ENCODE measurements at places on chromosomes 16 and 17.
A peak's percentile ranks its signal among the peaks of the same experiment; 100 is the strongest.

DNA sequence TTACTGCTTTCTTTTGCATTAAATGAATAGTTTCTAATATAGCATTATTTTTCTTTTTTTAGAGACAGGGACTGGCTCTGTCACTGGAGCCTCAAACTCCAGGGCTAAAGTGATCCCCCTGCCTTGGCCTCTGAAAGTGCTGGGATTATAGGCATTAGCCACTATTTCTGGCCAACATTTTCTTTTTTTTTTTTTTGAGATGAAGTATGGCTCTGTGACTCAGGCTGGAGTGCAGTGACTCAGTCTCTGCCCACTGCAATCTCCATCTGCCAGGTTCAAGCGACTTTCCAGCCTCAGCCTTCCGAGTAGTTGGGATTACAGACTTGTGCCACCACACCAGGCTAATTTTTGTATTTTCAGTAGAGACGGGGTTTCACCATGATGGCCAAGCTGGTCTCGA, 2.0 kb upstream of the DUXB start:
- no peak for DNase-seq

DNA sequence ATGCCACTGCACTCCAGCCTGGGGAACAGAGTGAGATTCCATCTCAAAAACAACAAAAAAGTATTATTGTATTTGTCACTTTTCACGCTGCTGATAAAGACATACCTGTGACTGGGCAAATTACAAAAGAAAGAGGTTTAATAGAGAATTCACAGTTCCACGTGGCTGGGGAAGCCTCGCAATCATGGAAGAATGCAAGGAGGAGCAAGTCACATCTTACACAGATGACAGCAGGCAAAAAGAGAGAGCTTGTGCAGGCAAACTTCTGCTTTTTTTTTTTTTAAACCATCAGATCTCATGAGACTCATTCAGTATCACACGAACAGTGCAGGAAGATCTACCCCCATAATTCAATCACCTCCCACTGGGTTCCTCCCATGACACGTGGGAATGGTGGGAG, 41.5 kb upstream of the ETV4 start:
- DNase-seq: no peak

DNA sequence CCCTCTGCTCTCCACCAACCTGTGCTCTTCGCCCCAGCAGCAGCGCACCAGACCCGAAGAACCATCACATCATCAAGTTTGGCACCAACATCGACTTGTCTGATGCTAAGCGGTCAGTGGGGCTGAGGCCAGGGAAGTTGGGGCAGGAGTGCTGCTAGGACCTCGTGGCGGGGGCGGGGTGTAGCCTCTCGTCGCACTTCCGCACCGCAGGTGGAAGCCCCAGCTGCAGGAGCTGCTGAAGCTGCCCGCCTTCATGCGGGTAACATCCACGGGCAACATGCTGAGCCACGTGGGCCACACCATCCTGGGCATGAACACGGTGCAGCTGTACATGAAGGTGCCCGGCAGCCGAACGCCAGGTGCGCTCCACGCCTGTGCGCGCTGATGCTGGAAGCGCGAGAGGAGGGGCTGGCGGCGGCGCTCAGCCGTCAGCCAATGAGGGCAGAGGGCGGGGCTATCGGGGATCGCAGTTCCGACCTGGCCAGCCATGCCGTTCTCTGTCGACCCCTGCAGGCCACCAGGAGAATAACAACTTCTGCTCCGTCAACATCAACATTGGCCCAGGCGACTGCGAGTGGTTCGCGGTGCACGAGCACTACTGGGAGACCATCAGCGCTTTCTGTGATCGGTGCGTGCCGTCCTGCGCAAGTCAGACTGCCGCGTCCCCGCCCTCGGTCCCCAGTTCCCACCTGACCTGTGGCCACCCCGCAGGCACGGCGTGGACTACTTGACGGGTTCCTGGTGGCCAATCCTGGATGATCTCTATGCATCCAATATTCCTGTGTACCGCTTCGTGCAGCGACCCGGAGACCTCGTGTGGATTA, 3.2 kb upstream of the TMEM88 start:
- DNase-seq: peak; percentile 94

DNA sequence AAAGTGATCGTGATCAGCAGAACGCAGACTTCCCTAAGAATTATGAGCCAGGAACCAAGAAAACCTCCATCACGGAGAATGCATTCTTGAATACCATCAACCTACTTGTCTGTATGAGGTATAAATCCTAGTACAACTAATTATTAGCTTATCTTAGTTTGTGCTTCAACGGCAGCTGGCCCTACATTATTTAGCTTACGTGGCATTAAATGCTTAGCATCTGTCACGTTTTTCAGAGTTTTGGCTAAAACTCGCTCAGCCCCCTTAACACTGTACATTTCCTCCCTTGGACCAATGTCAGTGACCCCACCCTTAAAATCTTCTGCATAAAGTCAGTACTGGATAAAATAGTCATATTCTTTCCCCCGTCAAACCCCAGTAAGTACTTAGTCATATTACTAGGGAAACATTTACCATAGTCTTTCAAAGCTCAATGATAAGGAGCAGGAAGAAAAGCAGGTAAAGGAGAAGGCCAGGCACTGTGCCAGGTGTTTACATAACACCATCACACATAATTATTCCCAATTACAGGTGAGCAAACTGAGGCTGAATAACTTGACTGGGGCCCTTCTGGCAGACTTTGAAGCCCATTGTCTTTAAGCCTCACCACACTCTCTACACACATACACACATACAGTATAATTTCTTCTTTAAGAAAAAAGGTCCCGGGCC, 16.6 kb upstream of the TXNDC11 start:
- DNase-seq: no peak

GRCh38 chr17:42584880-42585279, 7.4 kb upstream of the PSMC3IP start:
- no peak for DNase-seq

DNA sequence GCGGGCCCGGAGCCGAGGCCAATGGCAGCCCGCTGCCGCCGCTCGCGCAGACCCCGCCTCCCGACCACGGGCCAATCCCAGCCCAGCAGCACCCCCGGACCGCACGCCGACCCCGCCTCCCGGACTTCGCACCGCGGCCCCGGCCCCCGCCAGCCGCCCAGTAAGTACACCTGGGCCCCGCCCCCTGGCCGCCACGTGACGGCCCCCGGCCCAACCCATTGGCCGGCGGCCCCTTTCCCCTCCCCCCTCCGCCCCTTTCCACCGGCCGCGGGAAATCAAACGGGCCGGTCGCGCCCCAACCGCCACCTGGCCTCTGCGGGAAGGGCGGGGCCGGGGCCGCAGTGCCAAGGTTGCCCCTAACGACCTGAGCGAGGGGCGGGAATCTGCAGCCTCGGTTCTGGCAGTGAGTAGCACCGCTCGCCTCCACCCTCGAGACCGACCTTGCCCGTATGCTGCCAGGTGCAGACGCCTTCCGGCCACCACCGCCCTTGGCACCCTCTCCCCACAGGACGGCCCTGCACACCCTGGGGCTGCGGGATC, at the start of gene YBX2:
Gene YBX2, minus strand, starts transcription at position 26 of the 540 bp plus-strand sequence. CDS start 139 bp downstream, outside the sequence.
- peak; percentile 86 for DNase-seq

GRCh38 chr17:71709946-71710345, 410.9 kb upstream of the SOX9 start:
- DNase-seq: no peak

GRCh38 chr17:13351046-13351445, 250.7 kb downstream of the HS3ST3A1 start:
- DNase-seq: no peak

DNA sequence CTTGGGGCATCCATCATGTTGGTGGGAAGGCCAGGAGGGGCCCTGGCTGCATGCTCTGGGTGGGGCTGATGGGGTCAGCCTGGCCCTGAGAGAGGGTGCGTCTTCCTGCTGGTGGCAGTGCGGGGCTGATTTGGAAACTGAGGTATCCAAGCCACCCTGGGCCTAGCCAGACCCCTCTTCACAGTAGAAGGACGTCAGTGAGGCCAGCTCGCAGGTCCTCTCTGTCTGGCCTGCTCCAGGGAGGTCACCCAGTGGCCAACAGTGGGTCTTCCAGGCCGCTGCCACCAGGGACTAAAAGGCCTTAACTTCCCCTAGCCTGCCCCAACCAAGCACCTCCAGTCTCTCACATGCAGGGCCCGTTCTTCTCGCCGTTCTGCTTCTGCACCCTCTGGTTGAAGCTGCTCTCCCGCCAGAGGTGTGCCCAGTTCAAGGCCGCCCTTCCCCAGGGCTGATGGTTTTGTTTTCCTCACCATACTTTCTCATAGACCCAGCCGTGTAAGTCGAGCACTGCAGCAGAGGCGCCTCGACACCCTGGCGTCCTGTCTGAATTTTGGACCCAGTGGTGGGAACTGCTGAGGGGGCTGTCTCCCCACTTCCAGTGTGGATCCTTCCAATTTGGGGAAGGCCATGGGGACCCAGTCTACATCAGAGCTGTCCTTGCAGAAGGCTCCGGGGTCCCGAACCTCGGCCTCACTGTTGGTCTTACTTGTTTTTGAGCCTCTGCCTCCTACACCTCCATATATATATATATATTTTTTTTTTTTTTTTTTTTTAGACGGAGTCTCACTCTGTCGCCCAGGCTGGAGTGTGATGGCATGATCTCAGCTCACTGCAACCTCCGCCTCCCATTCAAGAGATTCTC, 42.9 kb upstream of the CDC42EP4 start:
- DNase-seq: no peak

GRCh38 chr17:6502871-6503509, 53.4 kb downstream of the PITPNM3 start:
- DNase-seq: no peak

DNA sequence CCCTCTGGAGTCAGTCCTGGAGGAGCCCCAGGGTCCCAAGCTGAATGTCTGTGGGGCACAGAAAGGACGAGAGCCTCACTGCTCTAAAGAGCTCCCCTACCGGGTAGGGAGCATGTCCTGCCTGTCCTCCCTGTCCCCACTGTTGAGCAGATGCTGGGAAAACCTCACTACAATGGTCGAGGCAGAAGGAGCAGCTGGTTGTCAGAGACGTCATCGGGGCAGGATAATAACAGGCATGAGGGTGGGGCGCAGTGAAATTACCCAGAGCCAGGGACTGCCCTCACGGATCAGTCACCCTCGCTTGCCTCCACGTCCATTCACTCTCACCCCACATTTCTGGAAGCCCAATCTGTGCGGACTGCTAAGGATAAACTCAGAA, 538 bp downstream of the TM4SF5 start:
- no peak for DNase-seq

GRCh38 chr16:67312719-67313118, 13.8 kb downstream of the KCTD19 start:
- no peak for DNase-seq

- DNase-seq: no peak
Measured at GRCh38 chr17:1560101-1560857, 2.3 kb downstream of the PITPNA start.

DNA sequence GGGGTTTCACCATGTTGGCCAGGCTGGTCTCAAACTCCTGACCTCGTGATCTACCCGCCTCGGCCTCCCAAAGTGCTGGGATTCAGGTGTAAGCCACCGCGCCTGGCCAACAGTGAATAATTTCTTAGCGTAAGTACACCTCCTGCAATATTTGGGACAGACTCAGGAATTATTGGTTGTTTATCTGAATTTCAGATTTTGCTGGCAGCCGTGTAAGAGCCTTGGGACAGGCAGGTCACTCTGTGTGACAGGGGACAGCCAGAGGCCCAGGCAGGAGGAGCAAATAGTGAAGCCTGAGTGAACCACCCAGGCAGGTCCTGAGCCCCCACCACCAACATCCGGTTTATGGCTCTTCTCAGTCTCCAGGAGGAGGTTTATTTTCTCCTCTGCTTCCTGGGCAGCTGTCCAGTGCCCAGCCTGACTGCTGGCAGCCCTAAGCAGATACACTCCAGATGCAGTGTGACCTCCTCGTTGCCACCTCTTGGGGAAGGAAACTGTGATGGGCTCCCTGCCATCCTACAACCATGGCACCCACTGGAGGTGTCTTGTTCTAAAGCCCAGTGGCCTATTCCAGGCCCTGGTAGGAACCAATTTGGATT, 26.2 kb upstream of the ADORA2B start:
- no peak for DNase-seq

DNA sequence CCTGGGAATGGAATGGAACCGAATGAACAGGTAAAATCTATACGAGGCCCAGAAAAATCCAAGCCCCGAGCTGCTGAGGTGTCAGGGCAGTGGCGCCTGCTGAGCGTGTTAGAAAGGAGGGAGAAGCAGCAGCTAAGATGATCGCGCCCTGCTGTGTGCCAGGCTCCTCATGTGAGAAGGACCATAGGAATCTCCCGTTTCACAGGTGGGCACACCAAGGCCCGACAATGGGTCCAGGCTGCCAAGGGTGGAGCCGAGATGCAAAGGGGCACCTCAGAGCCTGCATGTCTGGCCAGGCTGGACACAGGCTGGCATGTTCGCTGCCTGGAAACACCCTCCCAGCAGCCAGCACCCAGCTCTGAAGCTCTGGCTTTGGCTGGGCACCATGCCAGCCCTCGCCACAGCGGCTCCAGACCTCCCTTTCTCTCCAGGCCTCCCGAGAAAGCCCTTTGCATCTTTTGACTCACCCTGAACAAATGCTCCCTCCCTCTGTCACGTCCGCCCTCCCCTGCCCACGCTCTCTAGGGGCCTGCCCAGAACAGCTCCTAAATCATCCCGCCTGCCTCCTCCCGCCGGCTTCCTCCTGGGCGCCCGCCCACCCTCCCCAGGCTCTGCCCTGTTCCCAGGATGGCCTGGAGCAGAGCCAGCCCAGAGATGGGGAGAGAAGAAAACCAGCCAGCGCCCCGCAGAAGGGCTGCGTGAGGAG, 217.8 kb upstream of the GSE1 start:
- peak; percentile 43 for DNase-seq

DNA sequence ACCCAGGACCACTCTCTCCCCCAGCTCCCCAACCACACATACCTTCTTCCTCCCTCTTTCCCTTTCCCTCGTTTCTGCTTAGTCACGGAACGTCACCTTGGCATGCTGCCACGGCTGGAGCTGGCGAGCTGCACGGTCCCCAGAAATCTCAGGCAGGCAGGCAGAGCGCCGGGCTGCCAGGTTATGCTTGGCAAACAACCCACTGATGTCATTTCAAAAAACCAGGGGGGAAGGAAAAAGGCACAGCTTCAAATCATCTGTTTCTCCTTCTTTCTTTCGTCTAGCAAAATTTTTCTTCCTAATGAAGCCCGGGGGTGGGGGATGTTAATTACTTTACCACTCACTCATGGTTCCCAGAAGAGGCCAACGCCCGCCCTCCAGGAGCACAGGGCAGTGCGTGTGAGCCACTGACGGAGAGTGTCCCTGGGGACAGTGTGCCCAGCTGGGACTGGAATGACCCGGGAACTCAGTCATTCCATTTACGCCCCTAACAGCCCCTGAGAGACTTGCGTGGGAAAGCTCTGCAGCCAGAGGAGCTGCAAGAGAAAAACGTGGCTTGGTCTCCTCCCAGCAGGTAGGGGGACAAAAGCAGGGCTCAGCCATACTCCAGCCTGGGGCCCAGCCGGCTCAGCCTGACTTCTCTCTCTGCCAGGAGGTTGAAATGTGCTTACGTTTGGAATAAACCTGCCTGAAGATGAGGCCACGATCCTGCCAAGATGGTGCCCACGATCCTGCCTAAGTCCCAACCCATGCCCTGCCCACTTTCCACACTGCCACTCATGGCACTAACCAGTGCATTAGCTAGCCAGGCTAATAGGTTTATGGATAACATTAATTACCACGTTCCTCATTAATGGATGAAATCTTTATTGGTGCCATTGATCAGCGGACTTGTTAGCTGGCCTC, 198.9 kb downstream of the ZFHX3 start:
- no peak for DNase-seq

GRCh38 chr16:3584412-3584811, 7.2 kb upstream of the NLRC3 start:
- no peak for DNase-seq

- no peak for DNase-seq
Measured at GRCh38 chr16:87964049-87964659, 12.9 kb downstream of the BANP start.

GRCh38 chr16:20029611-20030010, 44.1 kb downstream of the GPR139 start:
- DNase-seq: no peak

GRCh38 chr17:58447039-58447975, 30.0 kb upstream of the RNF43 start:
- DNase-seq: peak; percentile 77
